HCT116 (cell line): ENCODE measurements at places on chromosomes 12 and 14. TPM values are rescaled to one million over a fixed set of nuclear protein-coding genes. Genes with fewer than 3 reads are reported as not detected.

GRCh38 chr12:111437816-111438454 is 32.2 kb downstream of the SH2B3 start:
- peaks cover 3% of the 10 kb centered on the region; the same call in 1 of the 2 replicates for H3K36me3 ChIP-seq
- no peaks in the 10 kb centered on the region for H3K4me1 ChIP-seq
- H3K27me3 ChIP-seq = no peaks in the 10 kb centered on the region

Gene KCNJ8
- total RNA-seq = 0.17 TPM

GRCh38 chr12:32024884-32025592 is 65.8 kb downstream of the RESF1 start:
- no peak overlapping the region for H3K27ac ChIP-seq
- H3K27me3 ChIP-seq = no peaks in the 10 kb centered on the region
- H3K36me3 ChIP-seq = no peaks in the 10 kb centered on the region
- no peak for DNase-seq
- no peaks in the 10 kb centered on the region for H3K4me1 ChIP-seq

GRCh38 chr12:106301241-106301610 is 1.3 kb upstream of the TCP11L2 start:
- H3K36me3 ChIP-seq = no peaks in the 10 kb centered on the region
- peak overlapping the region; percentile 66 for H3K4me3 ChIP-seq
- H3K27ac ChIP-seq = no peak overlapping the region
- peaks cover 8% of the 10 kb centered on the region for H3K4me1 ChIP-seq

Gene TAS2R42
- not detected for total RNA-seq

DNA sequence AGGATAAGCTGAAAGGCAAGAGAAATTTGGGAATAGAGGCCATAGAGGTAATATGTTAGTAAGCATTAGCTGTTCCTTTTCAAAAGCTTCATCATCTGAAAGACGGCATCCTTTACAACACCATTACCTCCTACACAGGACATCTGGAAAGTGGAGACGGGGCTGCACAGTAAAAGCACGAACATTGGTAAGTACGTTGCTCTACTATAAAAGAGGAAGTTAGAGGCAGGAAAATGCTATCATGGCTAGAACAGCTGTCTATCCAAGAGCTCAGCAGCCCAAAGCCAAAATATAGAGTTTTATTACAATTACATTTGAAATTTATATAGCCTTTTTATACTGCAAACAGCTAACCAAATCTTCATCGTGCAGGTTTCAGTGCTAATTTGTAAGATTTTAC is 172.3 kb upstream of the GRIP1 start:
- DNase-seq = no peak
- no peak overlapping the region for H3K4me3 ChIP-seq
- H3K4me1 ChIP-seq = no peaks in the 10 kb centered on the region
- no peak overlapping the region for H3K27ac ChIP-seq
- no peaks in the 10 kb centered on the region for H3K36me3 ChIP-seq

Gene CNTN1
- total RNA-seq = 3.0 TPM

Gene NIN
- 39.6 TPM for total RNA-seq

DNA sequence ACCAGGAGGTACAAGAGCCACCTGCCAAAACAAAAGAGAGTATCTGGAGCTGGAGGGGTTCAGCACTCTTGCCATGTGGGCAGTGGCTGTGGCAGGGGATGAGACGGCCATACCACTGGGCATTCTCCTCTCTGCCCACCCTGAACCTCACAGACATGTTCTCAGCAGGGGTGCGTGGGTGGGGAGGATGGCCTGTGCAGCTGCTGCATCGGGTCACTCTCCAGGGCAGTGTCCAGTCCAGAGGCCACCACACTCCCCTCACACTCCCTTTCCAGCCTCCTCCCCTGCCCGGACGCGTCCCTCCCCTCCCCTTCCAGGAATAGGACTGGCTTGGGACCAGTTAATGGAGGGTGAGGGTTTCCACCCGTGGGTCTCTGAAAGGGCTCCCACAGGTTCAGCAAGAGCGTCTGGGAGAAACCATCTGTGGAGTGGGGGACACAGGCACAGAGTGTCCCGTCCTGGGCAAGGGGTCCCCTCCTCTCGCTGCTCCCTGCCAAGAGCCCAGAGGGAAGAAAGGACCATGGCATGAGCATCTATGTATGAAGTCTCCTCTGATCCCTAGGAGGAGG is 501 bp downstream of the C1R start:
- H3K36me3 ChIP-seq = no peaks in the 10 kb centered on the region
- peaks cover 6% of the 10 kb centered on the region; the same call in 1 of the 2 replicates for H3K4me1 ChIP-seq
- H3K27me3 ChIP-seq = 0 out of 2 replicates have a peak, but pooled peaks cover 4% of the 10 kb centered on the region
- H3K4me3 ChIP-seq = no peak overlapping the region
- no peak for DNase-seq

DNA sequence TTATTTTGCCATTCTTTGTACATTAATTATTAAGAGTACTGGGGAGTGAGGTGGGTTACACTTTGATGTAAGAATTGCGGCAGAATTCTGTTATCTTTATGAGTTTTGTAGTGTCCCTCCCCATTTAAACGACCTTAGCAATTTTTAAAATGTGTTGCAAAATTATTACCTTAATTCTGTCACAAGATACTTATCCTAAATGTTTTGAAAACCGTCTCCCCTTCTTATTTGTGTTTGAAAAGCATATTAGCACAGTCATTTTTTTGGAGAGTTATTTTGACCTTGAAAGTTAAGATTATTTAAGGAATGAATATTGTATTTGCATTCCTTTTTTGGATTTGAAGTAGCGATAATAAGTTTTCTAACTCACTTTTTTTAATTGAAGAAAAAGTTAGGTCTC is 2.2 kb downstream of the ARHGAP5 start:
- peaks cover 36% of the 10 kb centered on the region for H3K4me1 ChIP-seq
- peak overlapping the region; percentile 94; the same call in 1 of the 2 replicates for H3K27ac ChIP-seq
- no peak overlapping the region; the same call in none of the 2 replicates for H3K4me3 ChIP-seq
- DNase-seq = no peak
